ENCODE measurements at places on chromosomes 5 and 9. TPM values are rescaled to one million over a fixed set of nuclear protein-coding genes. Genes with fewer than 3 reads are reported as not detected.

- H3K27me3 ChIP-seq = no peaks in the 10 kb centered on the region
- H3K36me3 ChIP-seq = no peaks in the 10 kb centered on the region
- H3K4me3 ChIP-seq = no peak overlapping the region
- H3K27ac ChIP-seq = no peak overlapping the region
- no peak for DNase-seq
- no peaks in the 10 kb centered on the region for H3K4me1 ChIP-seq
Observed at GRCh38 chr9:126106404-126106803, 220.2 kb upstream of the MVB12B start.

GRCh38 chr9:758146-758545 is 83.4 kb upstream of the DMRT1 start:
- peaks cover 14% of the 10 kb centered on the region for H3K4me1 ChIP-seq
- H3K27me3 ChIP-seq = no peaks in the 10 kb centered on the region
- H3K27ac ChIP-seq = no peak overlapping the region
- H3K36me3 ChIP-seq = no peaks in the 10 kb centered on the region
- H3K4me3 ChIP-seq = no peak overlapping the region

DNA sequence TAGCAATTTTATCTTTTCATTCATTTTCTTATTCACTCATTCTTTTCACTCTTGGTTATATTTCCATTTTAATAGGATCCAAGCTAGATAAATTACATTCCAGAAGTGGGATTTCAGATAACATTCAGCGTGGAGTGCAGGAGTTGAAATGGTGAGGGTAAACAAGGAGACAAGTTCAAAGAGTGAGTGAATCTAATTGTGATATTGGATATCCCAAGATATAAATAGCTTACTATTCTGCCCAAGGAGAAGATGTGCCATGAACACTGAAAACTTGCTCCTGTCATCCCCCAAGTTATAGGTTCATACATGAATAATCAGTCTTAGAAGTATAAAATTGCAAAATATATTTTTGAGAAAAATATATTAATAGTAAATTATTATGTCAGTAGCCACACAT is 459.3 kb downstream of the CETN3 start:
- H3K4me3 ChIP-seq = no peak overlapping the region
- no peaks in the 10 kb centered on the region for H3K4me1 ChIP-seq
- DNase-seq = no peak
- no peak overlapping the region for H3K27ac ChIP-seq
- no peaks in the 10 kb centered on the region for H3K36me3 ChIP-seq

DNA sequence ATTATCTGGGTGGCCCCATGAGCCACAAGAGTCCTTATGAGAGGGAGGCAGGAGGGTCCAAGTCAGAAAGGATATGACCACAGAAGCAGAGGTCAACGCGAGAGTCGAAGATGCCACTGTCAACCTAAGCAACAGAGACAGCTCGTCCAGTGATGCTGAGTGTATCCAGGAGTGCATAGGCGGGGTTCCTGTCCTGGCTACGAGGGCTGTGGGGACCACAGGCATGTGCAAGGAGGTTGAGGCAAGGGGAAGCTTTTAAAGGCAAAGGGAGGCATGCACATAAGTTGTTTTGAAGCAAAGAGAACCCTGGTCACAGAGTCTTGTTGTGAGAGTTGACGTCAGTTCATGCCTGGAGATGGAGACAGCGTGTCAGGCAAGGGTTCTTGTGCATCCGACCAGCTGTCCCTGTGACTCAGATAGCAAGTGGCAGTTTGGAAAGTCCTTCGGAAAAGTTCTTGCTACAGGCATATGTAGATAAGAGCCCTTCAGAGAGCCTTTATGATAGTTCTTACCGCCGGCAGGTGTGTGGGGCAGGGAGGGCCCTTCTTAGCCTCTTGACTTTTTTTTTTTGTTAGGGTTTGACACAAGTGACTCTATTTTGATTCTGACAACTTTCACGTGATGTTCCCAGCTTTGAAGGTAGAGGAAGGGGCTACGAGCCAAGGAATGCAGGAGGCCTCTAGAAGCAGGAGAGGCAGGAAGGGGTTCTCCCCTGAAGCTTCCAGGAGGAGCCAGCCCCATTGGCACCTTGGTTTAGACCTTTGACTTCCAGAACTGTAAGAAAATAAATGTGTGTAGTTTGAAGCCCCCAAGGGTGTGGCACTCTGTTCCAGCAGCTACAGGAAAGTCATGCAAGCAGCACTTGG is 66.0 kb upstream of the FCN1 start:
- no peaks in the 10 kb centered on the region for H3K27me3 ChIP-seq
- H3K27ac ChIP-seq = no peak overlapping the region
- no peaks in the 10 kb centered on the region for H3K36me3 ChIP-seq
- no peak overlapping the region for H3K4me3 ChIP-seq

DNA sequence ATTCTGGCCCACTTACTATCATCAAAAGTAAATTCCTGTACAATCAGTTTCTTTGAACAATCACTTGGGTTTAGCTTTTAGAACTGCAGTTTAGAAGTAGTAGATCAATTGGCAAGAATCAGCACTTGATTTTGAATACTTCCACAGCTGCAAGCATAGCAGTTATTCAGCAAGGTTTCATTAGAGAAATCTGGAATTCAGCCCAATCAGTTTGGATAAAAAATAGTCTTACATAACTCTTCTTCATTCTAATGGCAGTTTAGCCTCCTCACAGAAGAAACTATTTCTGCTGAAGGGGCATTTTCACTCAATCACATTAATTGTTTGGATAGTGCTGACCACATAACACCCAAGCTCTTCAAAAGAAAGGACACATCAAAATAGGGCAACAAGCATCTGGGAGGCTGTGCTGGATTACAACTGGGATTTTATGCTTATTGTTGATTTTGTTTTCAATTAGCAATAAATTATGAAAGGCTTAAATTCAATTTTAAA is 336.2 kb upstream of the PDE4D start:
- H3K27me3 ChIP-seq = no peaks in the 10 kb centered on the region
- no peaks in the 10 kb centered on the region for H3K36me3 ChIP-seq
- no peak for DNase-seq
- H3K27ac ChIP-seq = no peak overlapping the region
- no peak overlapping the region for H3K4me3 ChIP-seq

GRCh38 chr9:129264388-129264787 is 86.3 kb upstream of the IER5L start:
- no peaks in the 10 kb centered on the region for H3K4me1 ChIP-seq
- no peak for DNase-seq
- no peaks in the 10 kb centered on the region for H3K36me3 ChIP-seq
- no peak overlapping the region for H3K27ac ChIP-seq

- DNase-seq = no peak
- H3K4me3 ChIP-seq = no peak overlapping the region
- H3K27me3 ChIP-seq = no peaks in the 10 kb centered on the region
- H3K4me1 ChIP-seq = no peaks in the 10 kb centered on the region
Observed at GRCh38 chr5:50576686-50577256, 89.7 kb upstream of the PARP8 start.

DNA sequence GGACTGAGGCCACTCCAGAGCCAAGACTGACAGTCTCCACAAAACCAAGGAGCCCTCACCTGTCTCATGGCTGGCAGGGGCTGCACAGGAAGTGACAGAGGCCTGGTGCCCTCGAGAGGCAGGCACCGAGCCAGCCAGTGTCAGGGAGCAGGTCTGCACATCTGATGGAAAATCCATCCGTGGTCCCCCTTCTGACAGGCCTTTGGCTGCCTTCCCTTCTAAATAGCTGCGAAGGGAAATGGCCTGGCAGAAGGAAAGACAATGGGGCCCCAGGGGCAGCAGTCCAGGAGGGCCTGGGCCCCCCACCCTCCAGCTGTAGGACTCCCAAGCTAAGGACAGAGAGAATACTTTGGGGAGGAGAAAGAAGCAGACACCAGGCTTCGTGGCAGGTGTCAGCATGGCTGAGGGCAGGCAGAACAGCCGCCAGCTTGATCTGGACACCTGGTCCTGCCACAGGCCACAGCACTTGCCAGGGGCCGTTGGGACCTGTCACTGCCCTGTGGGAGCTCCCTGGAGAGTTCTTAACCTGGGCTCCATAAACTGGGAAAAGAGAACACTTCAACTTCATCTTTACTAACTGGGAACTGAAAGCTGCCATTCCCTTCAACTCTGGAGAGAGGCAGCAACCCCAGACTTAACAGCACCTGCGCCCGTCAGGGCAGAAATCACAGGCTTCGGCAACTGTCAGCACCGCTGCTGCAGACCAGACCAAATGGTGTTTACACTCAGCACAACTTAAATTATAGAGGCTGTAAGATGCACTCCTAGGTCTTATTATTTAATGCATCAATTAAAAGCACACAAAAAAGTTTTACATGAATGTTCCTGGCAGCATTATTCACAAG is 22.0 kb downstream of the ADAMTS2 start:
- no peak overlapping the region for H3K27ac ChIP-seq
- no peaks in the 10 kb centered on the region for H3K36me3 ChIP-seq
- H3K4me3 ChIP-seq = no peak overlapping the region
- DNase-seq = no peak

- H3K27ac ChIP-seq = peak overlapping the region; percentile 34
- no peaks in the 10 kb centered on the region for H3K36me3 ChIP-seq
- peak; percentile 78 for DNase-seq
- no peak overlapping the region for H3K4me3 ChIP-seq
- H3K4me1 ChIP-seq = peaks cover 21% of the 10 kb centered on the region
Observed at GRCh38 chr9:131624636-131625507, 79.5 kb downstream of the PRRT1B start.

GRCh38 chr5:53350991-53351770 is 129.2 kb upstream of the FST start:
- H3K36me3 ChIP-seq = no peaks in the 10 kb centered on the region
- no peaks in the 10 kb centered on the region for H3K27me3 ChIP-seq
- no peak overlapping the region for H3K27ac ChIP-seq

- H3K27me3 ChIP-seq = no peaks in the 10 kb centered on the region
- H3K27ac ChIP-seq = no peak overlapping the region
- no peak for DNase-seq
- no peaks in the 10 kb centered on the region for H3K4me1 ChIP-seq
- no peaks in the 10 kb centered on the region for H3K36me3 ChIP-seq
- no peak overlapping the region for H3K4me3 ChIP-seq
Observed at GRCh38 chr9:73855206-73855605, 641.9 kb upstream of the RORB start.

Gene KIF24
- 0.38 TPM for polyA plus RNA-seq
